Hepatic stellate cell (primary cell): ENCODE measurements at places on chromosomes 4 and X.

- DNase-seq, result no peak
Observed at GRCh38 chr4:150268444-150268843, 190.2 kb downstream of the DCLK2 start.

- DNase-seq, result no peak
Observed at GRCh38 chr4:7037425-7037824, 5.7 kb upstream of the TADA2B start.

DNA sequence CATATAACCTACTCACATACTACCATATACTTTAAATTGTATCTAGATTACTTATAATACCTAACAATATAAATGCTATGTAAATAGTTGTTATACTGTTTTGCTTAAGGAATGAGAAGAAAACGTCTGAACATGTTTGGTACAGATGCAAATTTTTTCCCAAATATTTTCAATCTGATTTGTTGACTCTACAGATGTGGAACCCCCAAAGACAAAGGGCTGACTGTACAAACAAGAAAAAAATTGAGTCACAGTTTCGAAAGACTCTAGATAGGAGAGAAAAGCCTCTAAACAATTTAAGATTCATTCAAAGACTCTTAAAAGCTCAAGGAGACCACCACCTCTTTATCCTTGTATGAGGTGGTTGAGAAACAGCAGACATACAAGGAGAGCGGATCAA, 142.8 kb downstream of the SLC7A11 start:
- DNase-seq, result no peak

DNA sequence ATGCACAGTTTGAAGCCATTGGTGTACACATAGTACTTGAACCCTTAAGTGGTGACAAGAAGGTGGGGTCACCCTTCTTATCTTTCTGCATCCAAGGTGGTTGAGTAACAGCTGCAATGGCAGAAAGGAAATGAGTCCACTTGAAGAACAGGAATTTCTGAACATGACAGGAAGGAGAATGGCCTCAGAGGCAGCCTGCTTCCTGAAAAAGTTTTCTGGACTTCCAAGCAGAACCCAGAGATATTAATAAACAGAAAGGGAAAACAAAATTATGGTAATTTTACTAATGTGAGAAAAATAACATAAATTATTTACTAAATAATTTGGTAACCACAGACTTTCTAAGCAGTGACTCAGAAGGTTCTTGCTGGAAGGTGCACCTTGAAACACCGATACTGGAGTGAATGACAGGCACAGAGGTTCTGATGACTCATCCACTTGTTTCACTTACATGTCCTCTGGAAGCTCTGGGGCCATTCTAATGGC, 119.9 kb upstream of the HS3ST1 start:
- DNase-seq, result no peak

- peak; percentile 95 for DNase-seq
Observed at GRCh38 chr4:7134737-7135388, 57.5 kb upstream of the SORCS2 start.

- no peak for DNase-seq
Observed at GRCh38 chrX:153816831-153817690, 13.3 kb downstream of the PDZD4 start.

DNA sequence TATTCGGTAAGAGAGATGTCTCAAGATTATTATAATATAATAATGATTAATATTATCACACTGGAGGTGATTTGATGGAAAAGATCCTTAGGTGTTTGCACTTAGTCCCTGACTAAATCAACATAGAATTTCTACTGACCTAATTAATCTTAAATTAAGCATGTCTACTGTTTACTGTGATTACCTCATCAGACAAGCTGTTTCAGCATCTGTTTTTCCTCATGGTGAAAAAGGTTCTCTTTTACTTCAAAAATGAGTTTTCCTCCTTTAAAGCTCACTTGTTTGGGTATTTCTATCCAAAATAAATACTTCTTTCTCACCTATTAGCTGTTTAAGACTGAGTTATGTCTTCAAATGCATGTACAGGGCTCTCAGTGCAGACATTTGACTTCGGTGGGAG, 407.8 kb downstream of the NKX6-1 start:
- DNase-seq, result no peak

DNA sequence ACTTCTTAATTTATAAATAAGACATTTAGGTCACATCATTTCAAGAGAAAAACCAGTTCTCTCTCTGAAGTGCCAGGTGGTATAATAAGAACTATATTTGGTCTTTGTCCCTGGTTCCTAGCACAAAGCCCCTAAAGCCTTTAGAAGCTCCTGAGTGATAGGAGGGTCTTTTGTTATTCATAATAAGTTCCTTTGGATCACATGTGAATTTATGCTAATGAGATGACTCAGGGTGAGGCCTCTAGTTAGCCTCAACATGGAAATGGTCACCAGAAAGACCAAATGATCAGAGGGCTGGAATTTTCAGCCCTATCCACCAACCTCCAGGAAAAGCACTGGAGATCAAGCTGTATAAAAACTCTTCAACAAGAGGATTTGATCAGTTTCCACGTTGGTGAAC, 68.1 kb upstream of the BLTP1 start:
- no peak for DNase-seq

- no peak for DNase-seq
Observed at GRCh38 chrX:102835504-102836146, 101.4 kb upstream of the RAB40AL start.

GRCh38 chr4:94459462-94460161, 7.9 kb downstream of the PDLIM5 start:
- DNase-seq, result no peak

GRCh38 chrX:103170216-103170615, 44.7 kb upstream of the BEX4 start:
- DNase-seq, result peak; percentile 34

DNA sequence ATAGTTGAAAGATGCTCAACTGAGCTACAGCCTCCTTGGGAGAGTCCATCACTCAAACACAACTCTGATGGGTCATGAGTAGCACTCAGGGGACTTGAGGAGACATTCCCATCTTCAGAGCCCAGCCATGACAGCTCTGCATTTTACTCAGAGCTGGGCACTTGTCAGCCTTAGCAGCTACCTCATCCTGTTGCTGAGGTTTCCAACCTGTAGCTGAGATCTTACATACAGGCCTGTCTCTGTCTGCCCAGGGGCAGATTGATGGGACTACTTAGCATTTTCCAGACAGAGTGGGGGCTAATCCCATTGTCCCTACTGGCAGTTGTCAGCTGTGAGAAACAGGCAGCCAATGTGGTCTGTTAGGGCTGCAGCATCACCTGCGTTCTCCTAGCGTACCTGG, 3.5 kb downstream of the FHDC1 start:
- no peak for DNase-seq

DNA sequence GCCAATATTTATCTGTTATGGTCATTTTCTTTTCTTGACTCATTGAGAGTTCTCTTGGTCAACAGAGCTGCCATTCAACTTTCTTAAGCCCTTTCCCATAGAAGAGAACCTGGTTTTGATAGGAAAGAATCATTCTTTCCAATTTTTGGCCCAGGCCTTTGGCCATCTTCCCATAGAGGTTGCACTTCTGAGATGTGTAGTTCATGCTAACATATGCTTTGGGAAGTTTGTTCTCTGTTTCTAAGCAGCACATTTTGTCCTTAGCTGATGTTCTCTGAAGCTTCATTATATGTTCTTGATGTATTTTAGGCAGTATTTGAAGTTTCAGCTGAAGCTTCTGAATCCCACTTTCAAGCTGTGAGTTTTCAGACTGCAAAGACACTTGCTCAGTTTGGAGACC, 161.1 kb downstream of the VEGFC start:
- DNase-seq, result no peak

- DNase-seq, result no peak
Observed at GRCh38 chr4:33013282-33013681, 2293.1 kb downstream of the PCDH7 start.

GRCh38 chr4:124640022-124640730, 72.4 kb downstream of the ANKRD50 start:
- no peak for DNase-seq

GRCh38 chrX:56505866-56506265, 57.6 kb upstream of the UBQLN2 start:
- DNase-seq, result no peak

GRCh38 chrX:125287282-125287681, 32.4 kb upstream of the TEX13C start:
- DNase-seq, result no peak

GRCh38 chr4:2251073-2251794, 9.3 kb upstream of the HAUS3 start:
- no peak for DNase-seq

DNA sequence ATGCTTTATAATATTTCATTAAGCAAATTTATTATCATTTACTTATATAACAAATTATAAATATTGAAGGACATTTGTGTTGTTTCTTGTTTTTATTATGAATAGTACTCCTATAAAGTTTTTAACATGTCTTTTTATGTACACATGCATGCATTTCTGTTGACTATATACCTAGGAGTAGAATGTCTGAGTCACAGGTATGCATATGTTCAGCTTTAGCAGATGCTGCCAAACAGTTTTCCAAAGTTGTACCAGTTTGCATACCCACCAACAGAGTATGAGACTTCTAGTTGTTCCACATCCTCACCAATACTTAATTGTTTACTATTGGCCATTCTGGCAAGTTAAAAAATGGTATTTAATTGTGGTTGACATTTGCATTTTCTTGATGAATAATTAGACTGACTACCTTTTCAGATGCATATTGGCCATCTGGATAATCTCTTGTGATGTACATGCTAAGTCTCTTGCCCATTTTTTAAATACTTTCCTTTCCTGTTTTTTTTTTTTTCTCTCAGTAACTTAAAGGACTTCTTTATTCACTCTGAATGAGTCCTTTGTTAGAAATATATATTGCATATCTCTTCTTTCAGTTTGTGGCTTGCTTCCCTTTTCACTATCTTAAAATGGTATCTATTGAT, 132.2 kb upstream of the TRIM2 start:
- DNase-seq, result no peak

GRCh38 chrX:141960578-141960977, 56.9 kb downstream of the MAGEC1 start:
- DNase-seq, result no peak

- DNase-seq, result no peak
Observed at GRCh38 chr4:152610131-152610530, 69.7 kb downstream of the TMEM154 start.

DNA sequence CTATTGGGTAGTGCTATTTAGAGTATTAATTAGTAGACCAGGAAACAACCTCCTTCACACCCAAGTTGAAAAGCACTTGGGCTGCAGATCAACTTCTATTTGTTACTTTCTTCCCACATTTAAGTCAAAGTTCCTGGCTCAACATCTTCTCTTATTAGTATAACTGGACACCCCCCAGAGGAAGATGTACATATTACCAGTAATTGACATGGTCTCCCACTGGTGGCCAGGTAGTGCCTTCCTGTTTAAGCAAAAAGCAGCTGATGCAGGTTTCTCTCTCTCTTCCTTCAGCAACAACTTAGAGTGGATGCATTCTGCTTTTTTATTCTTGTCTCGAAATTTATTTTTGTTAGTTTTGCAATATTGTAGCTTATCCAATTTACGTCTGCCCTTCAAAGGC, 438.1 kb downstream of the GBA3 start:
- no peak for DNase-seq

DNA sequence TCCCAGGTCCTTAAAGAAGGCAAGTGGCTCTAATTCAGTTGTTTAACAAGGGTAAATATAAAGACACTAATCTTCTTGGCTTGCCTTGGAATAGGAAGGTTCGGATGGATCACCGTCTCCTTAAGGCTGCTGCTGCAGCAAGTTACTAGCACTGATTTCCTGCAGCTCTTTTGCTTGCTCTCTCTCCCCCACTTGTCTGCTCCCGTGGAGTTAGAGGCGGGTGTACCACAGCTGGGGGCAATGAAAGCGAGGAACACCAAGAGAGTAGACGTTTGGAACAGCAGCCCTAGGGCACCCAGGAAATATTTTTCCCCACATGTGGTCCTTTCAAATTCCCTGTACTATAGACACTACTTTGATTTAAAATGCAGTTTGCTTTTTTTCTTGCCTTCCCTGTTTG, 202.2 kb downstream of the SH2D1A start:
- DNase-seq, result no peak

DNA sequence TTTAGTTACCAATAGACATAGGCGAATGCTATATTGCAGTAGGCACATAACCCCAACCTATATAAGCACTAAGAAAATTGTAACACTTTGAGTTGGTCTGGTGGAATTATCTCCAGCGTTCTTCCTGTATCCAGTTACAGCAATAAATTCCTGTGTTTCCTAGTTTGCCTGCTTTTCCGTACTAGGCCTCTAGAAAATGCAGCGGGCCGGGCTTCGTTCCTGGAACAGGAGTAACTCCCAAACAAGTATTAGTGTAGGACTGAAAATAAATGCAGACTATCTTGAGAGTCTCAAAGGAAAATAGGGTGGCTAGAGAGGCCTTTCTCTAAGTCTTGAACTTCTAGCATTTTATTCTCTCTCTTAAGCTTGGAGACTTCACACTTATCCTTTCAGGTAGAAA, 159.8 kb downstream of the OR13H1 start:
- DNase-seq, result no peak

- DNase-seq, result no peak
Observed at GRCh38 chr4:168475745-168476144, 4.5 kb downstream of the DDX60L start.

DNA sequence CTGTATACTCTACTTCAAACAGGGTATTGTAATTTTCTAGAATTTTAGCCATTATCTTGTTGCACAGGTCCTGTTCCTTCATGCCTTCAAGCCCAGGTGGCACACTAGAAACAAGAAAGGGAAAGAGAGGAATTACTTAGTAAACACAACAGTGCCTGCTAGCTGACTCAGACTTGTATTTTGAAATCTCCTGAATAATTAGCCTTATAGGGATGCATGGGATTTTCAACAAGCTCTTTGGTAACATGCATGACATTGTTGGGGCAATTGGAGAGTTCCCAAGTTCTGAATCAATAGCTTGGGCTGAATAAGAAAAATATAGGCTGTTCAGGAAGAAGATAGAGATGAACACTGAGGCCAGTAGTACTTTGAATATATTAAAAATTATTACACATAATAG, 118.8 kb downstream of the FAM13A start:
- peak; percentile 31 for DNase-seq

GRCh38 chr4:111268769-111269414, 646.0 kb upstream of the PITX2 start:
- peak; percentile 2 for DNase-seq

DNA sequence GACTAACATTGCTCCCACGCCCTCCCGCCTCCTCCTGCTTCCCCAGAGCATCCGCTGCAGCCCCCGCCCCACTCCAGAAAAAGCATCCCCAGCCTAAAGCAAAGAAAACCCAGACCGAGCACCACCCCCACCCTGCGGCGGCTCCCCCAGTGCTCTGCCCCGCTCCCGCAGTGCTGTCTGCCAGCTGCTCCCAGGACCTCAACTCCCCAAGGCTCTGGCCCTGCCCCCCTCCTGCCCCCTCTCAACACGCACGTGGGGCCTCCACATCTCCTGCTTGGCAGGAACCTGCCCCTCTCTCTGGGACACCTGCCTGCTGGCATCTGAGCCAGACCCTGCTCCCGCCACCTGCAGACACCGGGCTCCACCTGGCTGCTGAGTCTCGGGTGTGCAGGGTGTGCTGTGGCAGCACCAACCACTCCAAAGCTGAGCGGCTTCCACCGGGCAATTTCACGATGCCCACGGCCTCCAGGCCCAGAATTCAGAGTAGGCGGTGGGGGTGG, 79.4 kb downstream of the FAM53A start:
- DNase-seq, result no peak

GRCh38 chrX:118666521-118666920, 60.9 kb upstream of the IL13RA1 start:
- no peak for DNase-seq

- DNase-seq, result peak; percentile 36
Observed at GRCh38 chr4:110197529-110198042, 829 bp downstream of the ELOVL6 start.
